ENCODE measurements at places on chromosomes 12 and 14. TPM values are rescaled to one million over a fixed set of nuclear protein-coding genes. Genes with fewer than 3 reads are reported as not detected.

The SMCO2 gene
- not detected for total RNA-seq

The ALDH1L2 gene
- 0.09 TPM for total RNA-seq

The KIF21A gene
- 20.1 TPM for total RNA-seq

The SIX6 gene
- not detected for total RNA-seq

The KRT3 gene
- total RNA-seq: not detected

All from A172 (cell line).